Fibroblast of skin of right quadriceps (primary cell): ENCODE measurements at places on chromosomes 13 and 19.
A peak's percentile ranks its signal among the peaks of the same experiment; 100 is the strongest.

GRCh38 chr19:10505583-10506229, 2.5 kb upstream of the KEAP1 start:
- peak; percentile 42 for DNase-seq

DNA sequence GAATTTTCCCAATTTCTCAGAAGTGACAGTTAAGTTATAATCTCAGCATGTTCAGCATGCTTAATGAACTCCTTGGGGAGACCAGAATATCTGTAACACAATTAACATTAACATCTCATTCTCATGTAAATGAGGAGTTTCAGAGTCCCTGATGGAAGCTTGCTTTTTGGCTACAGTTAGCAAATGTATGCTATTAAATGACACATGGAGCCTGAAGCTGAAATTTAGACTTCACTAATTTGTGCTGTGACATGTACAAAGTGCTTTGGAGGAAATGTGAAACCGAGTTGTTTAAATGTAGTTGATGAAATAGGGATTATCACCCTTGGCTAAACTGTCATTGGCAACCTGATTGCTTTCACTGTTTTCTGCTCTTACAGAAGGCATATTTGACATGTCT, 2265.1 kb upstream of the PCDH20 start:
- DNase-seq: no peak

DNA sequence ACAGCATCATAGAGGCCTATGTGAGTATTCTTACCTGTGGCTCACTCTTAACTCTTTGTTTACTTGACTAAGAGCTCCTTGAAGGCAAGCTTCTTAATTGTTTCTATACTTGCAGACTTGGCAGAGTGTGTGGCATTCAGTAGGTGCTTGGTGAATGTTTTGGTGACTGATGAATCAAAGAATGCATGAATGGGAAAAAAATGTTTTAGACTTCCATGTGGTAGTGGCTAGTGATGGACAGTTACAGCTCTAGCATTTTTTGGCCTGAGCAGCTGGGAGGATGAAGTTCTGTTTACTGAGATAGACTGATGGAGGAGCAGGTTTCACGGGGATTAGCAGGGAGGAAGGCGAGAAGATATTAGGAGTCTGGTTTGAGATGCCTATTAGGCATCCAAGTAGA, 13.6 kb downstream of the HAS1 start:
- DNase-seq: peak; percentile 36

DNA sequence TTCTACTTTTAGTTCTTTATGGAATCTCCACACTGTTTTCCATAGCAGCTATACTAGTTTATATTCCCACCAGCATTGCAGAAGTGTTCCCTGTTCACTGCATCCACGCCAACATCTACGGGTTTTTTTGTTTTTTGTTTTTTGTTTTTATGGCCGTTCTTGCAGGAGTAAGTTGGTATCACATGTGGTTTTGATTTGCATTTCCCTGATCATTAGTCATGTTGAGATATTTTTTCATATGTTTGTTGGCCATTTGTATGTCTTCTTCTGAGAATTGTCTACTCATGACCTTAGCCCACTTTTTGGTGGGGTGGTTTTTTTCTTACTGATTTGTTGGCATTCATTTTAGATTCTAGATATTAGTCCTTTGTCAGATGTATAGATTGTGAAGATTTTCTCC, 89.7 kb downstream of the FRY start:
- no peak for DNase-seq

GRCh38 chr13:30739761-30740642, 4.7 kb downstream of the ALOX5AP start:
- peak; percentile 82 for DNase-seq

DNA sequence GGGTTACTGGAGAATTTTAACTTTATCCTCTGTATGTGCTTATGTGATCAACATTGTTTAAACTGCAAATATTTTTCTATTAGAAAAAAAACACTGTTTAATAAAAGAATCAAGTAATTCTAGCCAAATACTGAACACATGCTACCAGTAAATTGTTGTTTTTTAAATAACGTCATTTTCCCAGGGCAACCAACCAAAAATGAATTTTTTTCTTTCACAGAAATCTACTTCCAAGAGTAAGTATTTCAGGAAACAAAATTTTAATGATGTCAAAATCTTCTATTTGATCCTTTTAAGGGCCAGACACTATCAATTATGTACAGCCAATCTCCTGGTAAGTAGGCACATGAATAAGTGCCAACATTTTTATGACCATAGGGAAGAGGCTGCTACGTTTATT, 57.1 kb downstream of the TUBGCP3 start:
- no peak for DNase-seq

- no peak for DNase-seq
These were observed 4.1 kb downstream of the C1QTNF9 start for GRCh38 chr13:24313439-24313838.

DNA sequence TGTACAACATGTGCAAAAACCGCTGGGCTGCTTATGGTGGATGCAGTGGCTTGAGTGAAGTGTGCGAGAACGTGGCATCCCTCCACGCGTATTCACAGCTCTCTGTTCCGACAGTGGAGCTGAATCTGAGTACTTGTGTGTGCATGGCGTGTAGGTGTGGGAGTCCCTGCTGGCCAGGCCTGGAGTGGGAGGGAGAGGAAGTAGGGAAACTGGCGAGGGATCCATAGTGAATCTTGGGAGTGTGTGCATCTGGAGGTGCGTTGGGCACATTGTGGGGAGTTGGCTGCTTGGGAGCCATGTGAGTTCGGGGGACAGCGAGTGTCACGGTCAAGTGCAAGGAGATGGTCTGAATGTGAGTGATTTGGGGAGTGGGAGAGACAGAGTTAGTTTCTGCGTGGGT, 2.4 kb downstream of the KLC3 start:
- no peak for DNase-seq

- no peak for DNase-seq
These were observed 83.8 kb downstream of the CRYL1 start for GRCh38 chr13:20441879-20442278.

- no peak for DNase-seq
These were observed 58.9 kb upstream of the SLC7A1 start for GRCh38 chr13:29654384-29654783.

DNA sequence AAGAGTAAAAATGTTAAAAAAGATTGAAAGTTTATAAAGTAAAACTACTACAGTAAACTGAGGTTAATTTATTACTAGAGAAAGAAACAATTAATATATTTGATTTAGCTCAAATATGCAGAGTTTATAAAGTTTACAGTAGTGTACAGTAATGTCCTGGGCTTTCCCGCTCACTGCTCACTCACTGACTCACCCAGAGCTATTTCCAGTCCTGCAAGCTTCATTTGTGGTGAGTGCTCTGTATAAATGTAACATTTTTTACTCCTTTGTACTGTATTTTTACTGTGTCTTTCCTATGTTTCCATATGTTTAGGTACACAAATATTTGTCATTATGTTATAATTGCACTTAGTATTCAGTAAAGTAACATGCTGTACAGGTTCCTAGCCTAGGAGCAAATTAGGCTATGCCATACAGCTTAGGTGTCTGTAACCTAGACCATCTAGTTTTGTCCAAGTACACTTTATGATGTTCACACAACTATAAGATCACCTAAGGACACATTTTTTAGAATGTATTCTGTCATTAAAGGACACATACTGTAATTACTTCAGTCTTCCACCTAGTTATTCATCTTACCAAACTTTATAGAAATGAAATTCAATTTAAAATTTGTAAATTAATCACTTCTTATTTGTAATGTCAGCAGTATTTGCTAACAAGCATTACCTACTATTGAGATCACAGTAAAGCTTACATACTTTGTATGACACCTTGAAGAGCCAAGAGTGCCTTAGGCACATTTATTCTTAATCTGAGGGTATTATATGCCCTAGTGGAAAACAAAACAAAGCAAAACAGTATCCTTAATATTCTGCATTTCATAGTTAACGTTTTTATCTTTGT, 683.4 kb downstream of the PCDH9 start:
- peak; percentile 62 for DNase-seq

GRCh38 chr13:54356849-54357248, 1328.2 kb downstream of the OLFM4 start:
- no peak for DNase-seq

GRCh38 chr13:89790696-89791095, 1556.8 kb upstream of the MIR17HG start:
- DNase-seq: no peak

GRCh38 chr19:1026783-1027649, 608 bp downstream of the CNN2 start:
- DNase-seq: peak; percentile 49
